ENCODE measurements at places on chromosomes 6 and 20.

DNA sequence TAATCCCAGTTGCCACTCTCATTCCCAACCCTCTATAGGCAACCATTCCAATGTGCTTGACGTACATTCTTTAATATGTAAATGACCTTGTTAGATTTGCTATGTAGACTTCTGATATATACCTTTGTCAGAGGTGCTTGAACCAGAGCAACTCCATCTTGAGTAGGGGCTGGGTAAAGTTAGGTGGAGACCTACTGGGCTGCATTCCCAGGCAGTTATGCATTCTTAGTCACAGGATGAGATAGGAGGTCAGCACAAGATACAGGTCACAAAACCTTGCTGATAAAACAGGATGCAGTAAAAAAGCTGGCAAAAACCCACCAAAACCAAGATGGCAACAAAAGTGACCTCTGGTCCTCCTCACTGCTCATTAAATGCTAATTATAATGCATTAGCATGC, 8.3 kb upstream of the HM13 start:
- DNase-seq, result no peak

DNA sequence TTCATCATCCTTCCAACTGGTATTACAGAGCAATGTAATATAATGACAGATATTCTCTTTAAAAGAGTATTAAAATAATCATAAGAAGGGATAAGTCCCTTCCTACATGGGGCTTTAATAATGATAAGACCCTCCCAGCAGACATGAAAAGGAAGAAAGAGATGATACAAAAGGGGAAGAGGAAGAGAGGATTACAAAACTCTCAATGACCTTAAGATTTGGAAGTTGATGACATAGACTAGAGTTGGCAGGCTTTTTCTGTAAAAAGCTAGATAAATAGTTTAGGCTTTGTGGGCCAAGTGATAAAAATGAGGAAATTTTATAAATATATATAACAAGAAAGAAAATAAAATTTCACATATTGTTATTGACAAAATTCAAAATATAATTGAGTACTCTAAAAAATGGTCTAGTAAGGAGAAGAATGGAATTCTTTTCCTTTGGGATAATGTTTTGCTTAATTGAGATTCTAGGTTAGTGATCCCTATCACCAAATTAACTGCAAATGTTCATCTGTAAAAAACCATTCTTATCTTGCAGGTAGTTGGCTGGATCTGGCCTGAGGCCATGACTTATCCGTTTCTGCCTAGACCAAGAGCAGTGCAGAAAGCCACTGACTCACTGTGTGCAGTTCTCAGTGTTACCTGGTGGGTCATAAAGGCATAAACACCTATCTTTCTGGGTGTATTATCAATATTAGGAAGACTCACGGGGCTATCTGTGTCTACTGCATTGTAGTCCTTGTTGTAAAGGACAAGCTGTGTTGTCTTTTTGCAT, 11.0 kb downstream of the RIPOR2 start:
- DNase-seq, result no peak

DNA sequence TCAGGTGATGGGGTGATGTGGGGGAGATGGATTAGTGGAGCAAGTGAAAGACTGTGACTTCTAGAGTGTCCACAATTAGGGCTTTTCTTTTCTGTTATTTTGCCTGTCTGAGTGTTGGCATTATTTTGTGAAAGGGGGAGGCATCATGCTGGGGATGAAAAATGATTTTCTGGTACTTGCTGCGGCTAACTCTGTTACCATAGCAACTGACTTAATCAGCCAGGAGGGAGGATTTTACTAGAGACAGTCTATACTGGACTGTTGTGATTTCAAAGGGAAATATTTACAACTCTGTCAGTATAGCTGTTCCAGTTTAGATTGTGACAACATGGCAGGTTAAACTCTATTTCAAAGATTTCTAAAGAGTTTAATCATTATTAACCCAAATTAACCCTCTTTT, 30.4 kb upstream of the MRAP2 start:
- DNase-seq, result no peak

DNA sequence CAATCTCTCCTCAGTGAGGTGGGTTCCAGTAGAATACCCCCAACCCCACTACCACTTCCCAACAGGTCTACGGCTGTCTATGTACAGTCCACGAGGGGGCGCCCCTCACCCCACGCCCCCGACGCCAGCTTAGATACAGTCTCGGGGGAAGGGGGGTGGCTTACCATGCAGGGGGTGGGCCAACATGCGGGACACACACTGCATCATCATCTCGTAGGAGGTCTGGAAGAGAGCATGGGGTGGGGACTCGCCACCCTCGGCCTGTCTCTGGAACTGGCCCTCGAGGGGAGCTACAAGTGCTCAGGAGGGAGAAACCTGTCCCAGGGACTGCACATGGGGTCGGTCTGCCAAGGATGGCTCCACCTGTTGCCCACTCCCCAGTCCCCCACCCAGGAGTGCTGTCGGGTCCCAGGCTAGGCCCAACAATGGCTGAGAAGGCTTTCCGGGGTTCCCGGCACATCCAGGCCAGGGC, 8.5 kb downstream of the MTCH1 start:
- no peak for DNase-seq

DNA sequence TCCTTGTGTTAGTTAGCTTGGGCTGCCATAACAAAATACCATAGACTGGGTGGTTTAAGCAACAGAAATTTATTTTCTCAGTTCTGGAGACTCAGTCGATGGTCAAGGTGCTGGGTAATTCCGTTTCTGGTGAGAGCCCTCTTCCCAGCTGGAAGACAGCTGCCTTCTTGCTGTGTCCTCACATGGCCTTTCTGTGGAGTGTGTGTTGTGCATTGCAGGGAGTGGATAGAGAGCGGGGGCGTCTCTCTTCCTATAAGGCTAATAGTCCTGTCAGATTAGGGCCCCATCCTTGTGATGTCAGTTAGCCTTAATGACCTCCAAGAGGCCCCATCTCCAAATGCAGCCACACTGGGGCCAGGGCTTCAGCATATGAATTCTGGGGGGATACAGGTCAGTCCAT, 19.2 kb downstream of the CHMP4B start:
- no peak for DNase-seq

DNA sequence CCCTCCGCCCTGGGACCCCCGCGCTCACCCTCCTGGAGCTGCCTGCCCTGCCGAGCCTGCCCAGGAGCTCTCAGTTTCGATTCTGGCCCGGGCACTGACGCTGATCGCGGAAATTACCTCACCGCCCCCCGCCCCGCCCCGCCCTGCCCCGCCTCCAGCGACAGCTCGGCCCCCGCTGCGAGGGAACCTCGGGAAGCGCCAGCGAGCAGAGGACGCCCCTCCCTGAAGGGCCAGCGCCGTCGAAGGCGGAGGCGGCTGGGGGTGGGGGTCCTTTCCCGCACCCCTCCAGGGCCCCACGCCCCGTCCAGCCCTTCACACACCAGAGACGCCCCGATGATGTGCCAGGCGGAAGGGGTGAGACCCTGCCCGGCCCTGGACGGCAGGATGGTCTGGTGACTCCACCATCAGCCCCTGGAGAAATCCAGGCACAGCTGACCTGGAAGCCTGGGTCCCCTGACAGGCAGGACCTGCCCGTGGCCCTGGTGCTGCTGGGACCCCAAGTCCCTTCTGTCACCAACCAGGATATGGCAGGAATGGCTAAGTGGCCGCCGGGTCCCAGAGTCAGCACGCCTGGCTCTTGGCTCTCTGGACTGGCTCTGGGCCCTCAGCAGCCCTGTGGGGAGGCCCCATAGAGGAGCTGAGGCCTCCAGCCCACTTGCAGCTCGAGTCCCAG, at the start of gene HELZ2:
HELZ2 (minus strand) TSS at position 84 of the 673 bp plus-strand sequence. CDS start 1,854 bp downstream, outside the sequence.
- peak; percentile 60 for DNase-seq

DNA sequence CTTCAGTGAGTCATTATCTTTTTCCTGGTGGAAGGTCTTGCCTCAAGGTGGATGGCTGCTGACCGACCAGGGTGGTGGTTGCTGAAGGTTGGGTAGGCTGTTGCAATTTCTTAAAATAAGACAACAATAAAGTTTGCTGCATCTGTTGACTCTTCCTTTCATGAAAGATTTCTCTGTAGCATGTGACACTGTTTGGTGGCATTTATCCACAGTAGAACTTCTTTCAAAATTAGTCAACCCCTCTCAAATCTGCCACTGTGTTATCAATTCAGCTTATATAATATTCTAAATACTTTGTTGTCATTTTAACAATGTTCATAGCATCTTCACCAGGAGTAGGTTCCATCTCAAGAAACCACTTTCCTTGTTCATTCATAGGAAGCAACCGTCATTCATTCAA, 66.8 kb upstream of the ATXN1 start:
- no peak for DNase-seq

DNA sequence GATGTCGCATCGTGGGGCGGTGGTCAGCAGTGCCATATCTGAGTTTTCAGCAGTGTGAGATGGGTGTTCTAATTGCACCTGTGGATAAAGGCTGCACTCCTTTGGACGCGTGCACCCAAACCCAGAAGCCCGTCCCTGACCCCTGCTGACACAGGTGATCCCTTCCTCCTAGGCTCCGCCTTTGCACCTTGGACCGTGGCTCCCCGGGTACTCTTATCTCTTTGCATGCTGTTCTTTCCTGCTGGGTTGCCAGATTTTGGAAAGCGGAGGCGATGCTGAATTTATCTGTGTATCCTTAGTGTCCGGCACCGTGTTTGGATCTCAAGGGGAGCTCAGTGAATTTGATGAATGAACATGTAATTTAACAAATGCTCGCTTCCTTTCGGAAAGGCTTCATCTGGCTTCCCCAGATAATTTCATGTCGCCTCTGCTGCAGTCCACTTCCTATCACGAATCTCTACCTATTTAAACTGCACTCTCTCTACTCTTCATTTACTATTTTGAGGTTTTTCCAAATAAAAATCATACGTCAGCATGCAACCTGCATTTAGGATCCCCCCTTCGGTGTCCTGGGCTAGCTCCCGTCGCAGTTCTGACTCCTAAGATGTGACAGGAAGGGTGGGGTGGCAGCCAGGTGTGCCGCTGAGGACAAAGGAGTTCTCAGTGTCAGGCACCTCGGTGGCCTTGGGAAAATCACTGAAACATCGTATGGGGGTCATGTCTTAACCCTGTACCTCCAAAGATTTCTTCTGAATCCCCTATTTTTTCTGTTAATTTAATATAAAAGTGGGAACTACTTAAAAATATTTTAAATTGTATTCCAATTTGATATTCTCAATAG, 753 bp upstream of the PERP start:
- DNase-seq, result no peak

DNA sequence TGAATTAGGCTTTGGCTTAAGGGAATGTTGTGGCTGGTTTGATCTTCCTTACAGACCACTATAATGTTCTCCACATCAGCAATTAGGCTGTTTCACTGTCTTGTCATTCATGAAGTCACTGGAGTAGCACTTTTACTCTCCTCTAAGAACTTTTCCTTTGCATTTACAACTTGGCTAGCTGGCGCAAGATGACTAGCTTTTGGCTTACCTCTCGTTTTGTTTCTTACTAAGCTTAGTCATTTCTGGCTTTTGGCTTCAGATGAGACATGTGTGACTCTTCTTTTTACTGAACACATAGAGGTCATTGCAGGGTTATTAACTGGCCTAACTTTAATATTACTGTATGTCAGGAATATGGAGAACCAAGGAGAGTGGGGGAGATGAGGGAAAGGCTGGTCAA, 143.2 kb downstream of the PTCHD4 start:
- DNase-seq, result no peak

DNA sequence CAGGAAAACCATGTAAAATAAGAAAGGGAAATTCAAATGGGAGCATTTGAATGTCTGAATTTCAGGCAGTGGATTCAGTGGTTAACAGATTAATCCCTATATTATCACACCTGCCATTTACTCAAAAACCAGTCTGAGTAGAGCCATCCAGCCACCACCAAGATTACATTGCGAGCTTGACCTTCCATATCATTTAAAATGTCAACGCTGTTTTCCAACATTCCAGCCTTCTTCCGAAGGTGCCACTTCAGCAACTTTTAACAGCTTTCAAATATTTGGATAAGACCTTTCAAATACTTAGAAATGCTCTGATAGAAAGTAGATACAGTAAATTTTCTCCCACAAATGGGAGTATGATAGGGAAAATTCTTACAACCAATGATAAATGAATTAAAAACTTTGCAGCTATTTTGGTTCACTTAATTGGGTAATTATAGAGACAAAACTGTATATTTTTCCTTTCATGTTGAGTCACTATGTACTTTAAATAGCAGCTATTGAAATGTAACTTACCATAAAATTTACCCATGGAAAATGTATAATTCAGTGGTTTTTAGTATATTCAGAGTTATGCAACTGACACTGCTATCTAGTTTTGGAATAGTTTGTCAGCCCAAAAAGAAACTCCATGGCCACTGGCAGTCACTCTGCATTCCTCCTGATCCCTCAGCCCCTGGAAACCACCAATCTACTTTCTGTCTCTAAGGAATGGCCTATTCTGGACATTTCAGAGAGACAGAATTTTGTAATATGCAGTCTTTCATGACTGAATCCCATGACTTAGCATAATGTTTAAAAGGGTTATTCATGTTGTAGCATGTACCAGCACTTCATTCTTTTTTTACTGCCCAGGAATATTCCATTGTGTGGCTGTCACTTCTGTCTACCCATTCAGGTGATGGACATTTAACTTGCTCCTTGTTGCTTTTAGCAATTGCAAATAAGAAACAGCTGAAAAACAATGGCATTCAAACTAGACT, 21.5 kb downstream of the EZR start:
- DNase-seq, result no peak

DNA sequence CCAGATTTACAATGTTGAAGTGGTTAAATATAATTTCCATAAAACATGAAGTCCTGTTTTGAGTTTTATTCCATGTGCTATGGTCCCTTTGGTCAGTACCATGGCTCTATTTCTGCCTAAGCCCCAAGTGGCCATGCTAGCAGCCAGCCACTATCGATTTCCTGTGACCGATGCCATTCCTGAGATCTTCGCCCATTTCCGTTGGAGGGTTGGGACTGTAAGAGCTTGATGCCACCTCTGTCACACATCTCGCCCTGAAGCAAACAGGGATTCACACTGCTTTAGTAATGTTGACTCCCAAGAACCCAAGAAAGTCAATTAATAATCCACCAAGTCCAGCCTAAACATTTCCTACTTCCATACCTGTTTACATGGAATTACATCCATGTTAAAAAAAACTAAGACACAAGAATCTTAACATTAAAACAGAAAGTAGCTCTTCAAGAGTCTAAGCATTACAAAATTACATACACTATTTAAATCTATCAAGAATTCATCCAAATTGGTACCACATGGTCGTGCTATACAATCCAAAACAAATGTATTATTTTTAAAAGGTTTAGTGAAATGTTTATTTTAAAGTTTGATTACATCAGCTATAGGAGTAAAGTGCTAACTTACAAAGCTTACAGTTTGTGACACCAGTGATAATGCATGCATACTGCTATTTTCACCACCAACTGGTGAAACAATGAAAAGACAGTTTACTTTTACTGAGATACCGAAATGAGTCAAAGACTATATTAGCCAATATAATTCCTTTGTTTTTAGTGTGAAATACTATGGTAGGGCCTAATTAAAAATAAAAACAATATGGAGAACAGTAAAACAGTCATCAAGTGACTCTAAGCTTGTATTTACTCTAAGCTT, 2.5 kb downstream of the RBM39 start:
- no peak for DNase-seq

GRCh38 chr20:63223121-63223825, 7.3 kb upstream of the YTHDF1 start:
- no peak for DNase-seq
